DND-41 (cell line): ENCODE measurements at places on chromosomes 6 and 20.

DNA sequence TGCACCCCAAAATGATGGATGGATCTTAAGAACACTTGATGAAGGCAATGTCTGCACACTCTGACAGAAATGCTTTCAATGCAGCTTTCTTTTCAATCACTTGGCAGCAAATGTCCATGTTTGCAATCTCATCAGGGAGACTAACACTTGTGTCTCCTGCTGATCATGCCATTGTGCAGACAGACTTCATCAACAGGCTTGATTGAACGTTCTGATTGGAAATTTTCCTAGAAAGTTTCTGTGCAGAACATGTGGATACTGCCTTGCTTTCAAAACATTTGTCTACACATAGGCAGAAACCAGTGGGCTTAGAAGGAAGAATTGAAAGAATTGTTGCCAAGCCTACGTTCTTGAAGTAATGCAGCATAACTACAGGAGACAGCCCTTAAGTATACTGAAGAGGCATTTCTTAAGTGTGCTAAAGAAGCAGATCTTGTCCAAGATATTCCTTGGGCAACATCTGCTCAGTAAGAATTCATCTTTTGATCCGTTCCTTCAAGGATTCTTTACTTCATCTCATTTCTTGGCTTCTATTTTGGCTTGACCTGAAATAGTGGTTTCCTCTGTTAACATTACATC is 120.4 kb upstream of the PLCB4 start:
- no peaks in the 10 kb centered on the region for H3K27me3 ChIP-seq
- no peak for DNase-seq
- H3K4me3 ChIP-seq, result no peak overlapping the region
- no peaks in the 10 kb centered on the region for H3K36me3 ChIP-seq
- H3K4me1 ChIP-seq, result no peaks in the 10 kb centered on the region

DNA sequence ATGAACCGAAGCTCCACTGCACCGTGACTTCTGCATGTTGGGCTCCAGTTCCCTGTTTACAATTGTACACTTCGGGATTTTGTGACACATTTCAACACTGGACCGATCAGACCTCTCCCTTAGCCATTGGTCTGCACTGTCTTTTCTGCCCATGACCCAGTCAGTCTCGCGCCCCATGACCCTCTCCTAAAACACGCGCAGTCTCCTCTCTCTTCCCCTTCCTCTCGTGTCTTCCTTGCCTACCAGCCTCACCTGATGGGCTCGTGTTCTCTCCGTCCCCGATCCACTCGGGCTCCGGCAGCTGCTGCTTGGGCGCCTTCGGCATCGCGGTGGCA is 535 bp upstream of the ABCF1 start:
- H3K4me3 ChIP-seq, result peak overlapping the region; percentile 84
- peak overlapping the region; percentile 63 for H3K27ac ChIP-seq
- peaks cover 50% of the 10 kb centered on the region for H3K4me1 ChIP-seq
- peaks cover 25% of the 10 kb centered on the region for H3K36me3 ChIP-seq
- no peaks in the 10 kb centered on the region for H3K27me3 ChIP-seq

DNA sequence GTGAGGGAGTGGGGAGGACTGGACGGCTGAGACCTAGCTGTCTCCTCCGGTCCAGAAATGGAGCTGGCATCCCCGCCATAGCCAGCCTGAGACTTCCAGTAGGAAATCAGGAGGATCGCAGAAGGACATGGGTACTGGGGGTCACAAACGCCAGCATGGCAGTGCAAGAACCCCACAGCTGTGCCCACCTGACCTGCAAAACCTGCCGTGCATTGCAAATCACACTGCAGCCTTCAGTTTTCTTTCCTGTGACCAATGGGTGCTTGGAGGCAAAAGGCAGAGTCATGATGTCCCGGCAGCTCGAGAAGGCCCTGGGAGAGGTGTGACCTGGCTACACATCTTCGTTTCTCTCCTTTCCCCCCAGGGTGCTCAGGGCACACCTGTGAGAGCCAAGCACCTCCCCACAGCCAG is 23.3 kb upstream of the PHACTR3 start:
- H3K27ac ChIP-seq, result no peak overlapping the region
- no peaks in the 10 kb centered on the region for H3K4me1 ChIP-seq
- H3K27me3 ChIP-seq, result peaks cover 11% of the 10 kb centered on the region
- DNase-seq, result no peak
- no peak overlapping the region for H3K4me3 ChIP-seq

GRCh38 chr6:44035621-44036020 is 91.6 kb downstream of the MRPL14 start:
- no peaks in the 10 kb centered on the region for H3K36me3 ChIP-seq
- no peaks in the 10 kb centered on the region for H3K27me3 ChIP-seq
- H3K4me3 ChIP-seq, result no peak overlapping the region
- peaks cover 10% of the 10 kb centered on the region for H3K4me1 ChIP-seq

- peak; percentile 38 for DNase-seq
- H3K36me3 ChIP-seq, result no peaks in the 10 kb centered on the region
- H3K4me1 ChIP-seq, result peaks cover 35% of the 10 kb centered on the region
- no peak overlapping the region for H3K27ac ChIP-seq
- H3K4me3 ChIP-seq, result no peak overlapping the region
Observed at GRCh38 chr6:26311385-26312095, 53.5 kb upstream of the BTN3A2 start.

DNA sequence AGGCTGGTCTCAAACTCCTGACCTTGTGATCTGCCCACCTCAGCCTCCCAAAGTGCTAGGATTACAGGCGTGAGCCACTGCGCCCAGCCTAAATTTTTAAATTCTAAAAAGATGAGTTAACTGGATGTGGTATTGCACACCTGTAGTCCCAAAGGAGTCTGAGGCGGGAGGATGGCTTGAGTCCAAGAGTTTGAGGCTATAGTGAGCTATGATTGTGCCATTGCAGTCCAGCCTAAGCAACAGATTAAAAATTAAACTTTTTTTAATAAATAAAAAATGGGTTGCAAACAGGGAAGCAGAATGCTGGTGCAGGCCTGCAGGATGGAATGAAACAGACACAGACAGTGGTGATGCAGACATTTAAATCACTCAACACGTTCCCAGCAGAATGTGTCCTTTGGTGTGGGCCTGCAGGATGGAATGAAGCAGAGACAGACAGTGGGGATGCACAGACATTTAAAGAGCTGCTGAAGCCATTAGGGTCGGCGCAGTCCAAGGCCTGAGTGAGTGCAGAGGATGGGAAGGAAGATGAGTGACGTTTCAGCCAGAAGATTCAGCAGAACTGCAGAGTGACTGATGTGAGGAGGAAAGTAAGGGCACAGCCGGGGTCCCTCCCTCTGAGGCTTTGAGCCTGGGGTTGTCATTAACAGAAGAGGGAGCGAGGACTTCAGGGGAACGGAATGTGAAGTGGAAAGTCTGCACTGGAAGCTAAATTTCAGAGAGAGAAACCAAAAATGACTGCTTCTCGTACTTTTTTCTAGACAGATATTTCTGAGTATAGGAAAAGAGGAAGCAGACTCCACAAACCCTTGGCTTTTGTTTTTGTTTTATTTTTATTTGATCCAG is 117.5 kb downstream of the RIN2 start:
- no peak overlapping the region for H3K27ac ChIP-seq
- no peaks in the 10 kb centered on the region for H3K36me3 ChIP-seq
- DNase-seq, result no peak
- no peaks in the 10 kb centered on the region for H3K4me1 ChIP-seq
- H3K4me3 ChIP-seq, result no peak overlapping the region
- H3K27me3 ChIP-seq, result no peaks in the 10 kb centered on the region

GRCh38 chr6:140644017-140644416 is 1269.6 kb upstream of the CITED2 start:
- no peak overlapping the region for H3K27ac ChIP-seq
- H3K4me1 ChIP-seq, result no peaks in the 10 kb centered on the region
- no peak for DNase-seq
- H3K4me3 ChIP-seq, result no peak overlapping the region
- H3K27me3 ChIP-seq, result no peaks in the 10 kb centered on the region

DNA sequence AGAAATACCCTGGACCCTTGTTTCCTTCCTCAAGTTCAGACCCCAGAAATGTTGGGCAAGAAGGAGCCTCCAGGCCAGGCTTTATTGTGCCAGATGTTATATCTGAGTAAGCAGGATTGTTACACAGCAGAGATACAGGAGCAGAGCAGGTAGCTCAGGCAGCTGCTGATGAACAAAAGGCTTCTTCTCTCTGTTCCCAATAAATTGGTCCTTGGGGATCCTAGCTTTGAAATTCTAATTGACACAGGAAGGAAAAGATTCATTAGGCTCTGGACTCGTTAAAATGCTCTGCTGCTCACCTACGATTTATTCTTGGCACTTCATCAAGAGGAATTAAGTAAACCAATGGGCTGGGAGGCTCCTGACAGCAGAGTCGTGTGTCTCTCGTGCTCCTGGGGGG is 54.2 kb downstream of the RALY start:
- H3K36me3 ChIP-seq, result peaks cover 47% of the 10 kb centered on the region
- H3K4me1 ChIP-seq, result no peaks in the 10 kb centered on the region
- no peak overlapping the region for H3K4me3 ChIP-seq
- H3K27ac ChIP-seq, result no peak overlapping the region
- no peaks in the 10 kb centered on the region for H3K27me3 ChIP-seq
- DNase-seq, result no peak

DNA sequence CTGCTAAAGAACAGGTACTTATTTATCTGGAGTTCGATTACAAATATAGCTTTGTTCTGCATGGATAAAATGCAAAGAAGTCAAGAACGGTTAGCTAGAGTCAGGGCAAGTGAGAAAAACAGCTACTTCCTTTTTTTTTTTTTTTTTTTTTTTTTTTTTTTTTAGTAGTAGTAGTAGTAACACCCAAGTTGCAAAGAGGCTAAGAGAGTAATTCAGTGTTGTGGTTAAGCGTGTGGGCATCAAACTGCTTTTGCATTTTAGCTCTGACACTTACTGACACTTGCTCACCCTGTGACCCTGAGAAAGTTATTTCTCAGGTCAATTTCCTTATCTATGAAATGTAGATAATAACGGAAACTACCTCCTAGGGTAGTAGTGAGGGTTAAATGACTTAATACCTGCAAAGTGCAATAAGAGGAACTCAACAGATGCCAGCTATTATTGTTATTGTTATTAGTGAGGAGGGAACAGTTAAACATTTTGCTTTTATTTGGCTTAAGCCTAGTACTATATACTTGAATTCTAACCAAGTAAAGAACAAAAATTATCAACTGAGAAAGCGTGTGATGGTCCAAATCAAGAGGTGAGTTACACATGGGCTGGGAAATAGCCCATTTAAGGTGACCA is 86.7 kb upstream of the BACH2 start:
- no peak overlapping the region for H3K27ac ChIP-seq
- H3K27me3 ChIP-seq, result no peaks in the 10 kb centered on the region
- H3K36me3 ChIP-seq, result no peaks in the 10 kb centered on the region
- H3K4me1 ChIP-seq, result peaks cover 9% of the 10 kb centered on the region; the same call in 1 of the 2 replicates
- DNase-seq, result no peak

DNA sequence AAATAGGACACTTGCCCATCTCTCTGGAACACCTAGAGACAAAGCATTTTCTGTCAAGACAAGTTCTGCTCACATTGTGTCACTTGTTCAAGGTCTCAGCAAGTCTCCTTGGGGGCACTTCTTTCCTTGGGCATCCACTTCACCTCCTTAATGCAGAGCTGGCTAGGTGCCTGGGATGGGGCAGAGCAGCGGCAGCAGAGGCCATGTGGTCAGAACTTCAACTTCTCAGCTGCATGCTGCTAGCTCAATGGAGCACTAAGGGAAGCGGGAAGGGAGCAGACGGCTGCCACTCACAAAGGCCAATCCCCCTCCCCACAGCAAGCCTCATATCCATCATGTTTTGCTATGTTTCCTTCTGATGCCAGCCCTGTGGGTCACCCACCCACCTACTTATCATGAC is 31.5 kb downstream of the NEDD9 start:
- no peak overlapping the region for H3K27ac ChIP-seq
- H3K27me3 ChIP-seq, result no peaks in the 10 kb centered on the region
- H3K4me1 ChIP-seq, result peaks cover 46% of the 10 kb centered on the region

DNA sequence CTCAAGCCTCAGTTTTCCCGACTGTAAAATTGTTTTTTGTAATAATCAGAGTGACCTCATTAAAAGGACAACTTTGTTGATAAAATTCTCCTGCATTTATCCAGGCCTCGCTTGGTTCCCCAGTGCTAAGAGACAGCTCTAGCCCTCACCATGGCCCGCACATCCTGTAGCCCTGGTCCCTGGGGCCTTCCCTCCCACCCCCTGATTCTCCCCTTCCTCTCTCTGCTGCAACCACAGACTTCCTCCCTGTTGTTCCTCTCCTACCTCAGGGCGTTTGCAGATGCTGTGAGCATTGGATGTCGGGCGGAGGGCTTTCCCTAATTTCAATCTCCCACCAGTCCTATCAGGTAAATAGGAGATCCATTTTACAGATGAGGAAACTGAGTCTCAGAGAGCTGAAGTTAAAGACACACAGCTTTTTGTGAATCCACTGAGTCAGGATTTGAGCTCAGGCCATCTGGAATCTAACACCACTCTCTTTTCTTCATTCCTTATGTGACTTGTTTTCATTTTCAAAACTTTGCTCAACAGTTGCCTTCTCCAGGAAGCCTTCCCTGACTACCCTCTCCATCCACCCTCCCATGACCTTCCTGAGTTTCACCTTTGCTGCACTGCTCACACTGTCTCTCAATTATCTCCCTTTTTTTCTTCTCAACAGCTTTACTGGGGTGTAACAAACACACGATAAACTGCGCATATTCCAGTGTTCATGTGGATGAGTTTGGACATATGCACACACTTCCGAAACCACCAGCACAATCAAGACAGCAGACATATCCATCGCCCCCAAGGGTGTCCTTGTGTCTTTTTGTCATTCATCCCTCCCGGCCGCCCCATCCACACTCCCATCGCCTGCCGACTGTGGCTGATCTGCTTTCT is 107.1 kb downstream of the CEBPB start:
- no peaks in the 10 kb centered on the region for H3K27me3 ChIP-seq
- no peak overlapping the region for H3K4me3 ChIP-seq
- peaks cover 17% of the 10 kb centered on the region for H3K4me1 ChIP-seq
- H3K27ac ChIP-seq, result no peak overlapping the region
- DNase-seq, result peak; percentile 78
- no peaks in the 10 kb centered on the region for H3K36me3 ChIP-seq

- DNase-seq, result no peak
- no peak overlapping the region for H3K4me3 ChIP-seq
- no peaks in the 10 kb centered on the region for H3K27me3 ChIP-seq
- no peaks in the 10 kb centered on the region for H3K4me1 ChIP-seq
Observed at GRCh38 chr20:51432875-51433274, 109.6 kb downstream of the NFATC2 start.

- no peaks in the 10 kb centered on the region for H3K4me1 ChIP-seq
- no peak overlapping the region for H3K27ac ChIP-seq
- no peak for DNase-seq
- H3K27me3 ChIP-seq, result no peaks in the 10 kb centered on the region
- H3K36me3 ChIP-seq, result no peaks in the 10 kb centered on the region
Observed at GRCh38 chr20:16107172-16107870, 465.9 kb downstream of the KIF16B start.

GRCh38 chr6:15755526-15755925 is 92.7 kb upstream of the DTNBP1 start:
- DNase-seq, result no peak
- H3K27ac ChIP-seq, result no peak overlapping the region
- H3K4me3 ChIP-seq, result no peak overlapping the region
- H3K4me1 ChIP-seq, result no peaks in the 10 kb centered on the region
- no peaks in the 10 kb centered on the region for H3K36me3 ChIP-seq
- no peaks in the 10 kb centered on the region for H3K27me3 ChIP-seq

- H3K27me3 ChIP-seq, result no peaks in the 10 kb centered on the region
- no peak overlapping the region for H3K27ac ChIP-seq
- no peak overlapping the region for H3K4me3 ChIP-seq
- DNase-seq, result no peak
- H3K36me3 ChIP-seq, result no peaks in the 10 kb centered on the region; the same call in 1 of the 2 replicates
- no peaks in the 10 kb centered on the region for H3K4me1 ChIP-seq
Observed at GRCh38 chr6:30041821-30042220, 19.2 kb upstream of the POLR1H start.

GRCh38 chr20:9837634-9838033 is 1.2 kb downstream of the PAK5 start:
- H3K27ac ChIP-seq, result no peak overlapping the region
- no peak overlapping the region for H3K4me3 ChIP-seq
- H3K36me3 ChIP-seq, result no peaks in the 10 kb centered on the region

- DNase-seq, result no peak
- no peak overlapping the region for H3K4me3 ChIP-seq
- H3K27me3 ChIP-seq, result no peaks in the 10 kb centered on the region
- no peaks in the 10 kb centered on the region for H3K4me1 ChIP-seq
Observed at GRCh38 chr6:21555197-21555596, 38.4 kb upstream of the SOX4 start.
